Ovary (tissue), 10 donors: ENCODE measurements at places on chromosomes 11 and 22. TPM values are rescaled to one million over a fixed set of nuclear protein-coding genes. Genes with fewer than 3 reads are reported as not detected.

DNA sequence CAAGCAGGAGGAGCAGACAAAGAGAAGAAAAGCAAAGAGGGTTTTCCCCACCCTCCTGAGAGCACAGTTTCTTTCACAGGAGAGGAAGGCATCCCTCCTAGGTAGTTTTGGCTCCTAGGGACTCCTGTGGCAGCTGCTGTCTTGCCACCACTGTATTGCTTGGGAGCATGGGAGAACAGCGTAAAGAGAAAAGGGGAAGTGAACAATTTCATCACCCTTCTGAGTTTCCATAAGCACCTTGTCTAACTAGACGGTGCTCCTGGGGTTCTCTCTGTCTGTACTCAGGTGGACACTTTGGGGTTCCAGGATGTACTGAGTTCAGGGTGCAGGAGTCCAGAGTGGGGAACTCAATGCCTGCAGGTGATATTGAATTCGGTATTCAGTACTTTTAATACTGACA is 1430.5 kb downstream of the TBC1D22A start:
- no peak for DNase-seq

DNA sequence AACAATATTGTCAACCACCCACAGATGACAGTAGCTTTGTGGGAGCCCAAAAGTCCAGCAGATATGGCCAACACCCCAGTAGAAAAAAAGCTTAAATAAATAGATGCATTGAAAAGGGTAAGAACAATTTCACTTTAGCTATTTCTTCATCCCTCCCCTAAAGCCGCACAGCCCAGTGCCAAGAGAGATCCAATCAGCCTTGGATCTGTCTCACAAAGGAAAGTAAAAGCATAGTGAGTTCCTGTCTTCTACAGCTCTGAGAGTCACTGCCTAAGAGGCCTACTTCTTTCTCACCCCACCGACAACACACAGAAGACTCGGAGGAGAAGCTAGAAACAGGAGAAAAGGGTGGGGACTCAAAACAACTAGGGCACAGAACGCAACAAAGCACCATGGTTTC is 196.4 kb downstream of the SBF2 start:
- DNase-seq = no peak

- no peak for DNase-seq
These were observed 35.3 kb downstream of the DGCR2 start for GRCh38 chr22:19086896-19087295.

- no peak for DNase-seq
These were observed 19.3 kb downstream of the IL10RA start for GRCh38 chr11:118005224-118006152.

MN1 gene
- 12.8 TPM for total RNA-seq

GRCh38 chr11:72589802-72590761 is 84.1 kb downstream of the PDE2A start:
- DNase-seq = peak; percentile 63

SLC22A6 gene
- total RNA-seq = not detected

PPP6R2 gene
- 30.4 TPM for total RNA-seq

DNA sequence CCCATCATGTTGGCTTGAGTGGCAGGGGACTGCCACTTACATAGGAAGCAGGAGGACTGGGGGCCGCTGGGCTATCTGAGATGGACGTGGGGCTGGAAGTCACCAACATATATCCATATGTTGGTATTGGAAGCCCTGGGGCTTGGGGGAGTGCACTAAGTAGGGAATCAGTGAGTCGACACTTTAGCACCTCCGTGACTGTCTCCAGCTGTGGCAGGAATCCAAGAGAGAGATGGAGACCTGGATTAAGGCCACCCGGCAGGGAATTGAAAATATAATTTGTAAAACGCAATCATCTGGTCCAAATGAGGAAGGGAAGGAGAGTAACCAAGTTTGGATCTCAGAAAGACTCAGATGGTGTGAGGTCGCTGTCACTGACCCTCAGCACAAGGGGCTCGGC is 68.4 kb downstream of the ELFN2 start:
- no peak for DNase-seq

- no peak for DNase-seq
These were observed 4.1 kb upstream of the CHRM1 start for GRCh38 chr11:62925308-62925707.

HORMAD2 gene
- total RNA-seq = not detected

DNA sequence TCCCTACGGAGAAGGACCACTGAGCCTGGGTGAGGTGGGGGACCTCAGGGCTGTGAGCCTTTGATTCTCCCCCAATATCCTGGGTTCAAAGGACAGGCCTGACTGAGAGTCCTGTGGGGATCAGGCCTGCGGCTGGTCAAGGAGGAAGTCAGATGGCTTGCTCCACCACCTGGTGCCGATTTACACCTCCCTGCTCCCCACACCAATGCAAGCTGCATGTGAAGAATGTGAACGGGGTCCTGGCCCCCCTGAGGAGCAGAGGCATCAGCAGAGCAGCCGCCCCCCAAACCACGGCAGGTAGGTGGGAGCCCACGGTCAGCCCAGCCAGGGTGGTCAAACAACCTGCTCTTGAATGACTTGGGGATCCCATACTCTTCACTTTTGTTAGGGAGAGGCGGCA is 6.7 kb downstream of the ADAMTS8 start:
- no peak for DNase-seq

CFAP300 gene
- 7.5 TPM for total RNA-seq

TRPC6 gene
- total RNA-seq = 0.71 TPM

CERK gene
- 47.4 TPM for total RNA-seq

BDNF gene
- total RNA-seq = 0.48 TPM

GRCh38 chr11:45513821-45514340 is 151.5 kb downstream of the CHST1 start:
- DNase-seq = no peak

UEVLD gene
- total RNA-seq = 14.9 TPM

- peak; percentile 83 for DNase-seq
These were observed at the start of gene PDGFD for GRCh38 chr11:104164028-104164520. Gene PDGFD (minus strand): TSS chr11:104164147.

GRCh38 chr11:18633256-18634139 is 644 bp downstream of the SPTY2D1 start:
- no peak for DNase-seq

- no peak for DNase-seq
These were observed 117.0 kb downstream of the ME3 start for GRCh38 chr11:86555401-86555800.

DNA sequence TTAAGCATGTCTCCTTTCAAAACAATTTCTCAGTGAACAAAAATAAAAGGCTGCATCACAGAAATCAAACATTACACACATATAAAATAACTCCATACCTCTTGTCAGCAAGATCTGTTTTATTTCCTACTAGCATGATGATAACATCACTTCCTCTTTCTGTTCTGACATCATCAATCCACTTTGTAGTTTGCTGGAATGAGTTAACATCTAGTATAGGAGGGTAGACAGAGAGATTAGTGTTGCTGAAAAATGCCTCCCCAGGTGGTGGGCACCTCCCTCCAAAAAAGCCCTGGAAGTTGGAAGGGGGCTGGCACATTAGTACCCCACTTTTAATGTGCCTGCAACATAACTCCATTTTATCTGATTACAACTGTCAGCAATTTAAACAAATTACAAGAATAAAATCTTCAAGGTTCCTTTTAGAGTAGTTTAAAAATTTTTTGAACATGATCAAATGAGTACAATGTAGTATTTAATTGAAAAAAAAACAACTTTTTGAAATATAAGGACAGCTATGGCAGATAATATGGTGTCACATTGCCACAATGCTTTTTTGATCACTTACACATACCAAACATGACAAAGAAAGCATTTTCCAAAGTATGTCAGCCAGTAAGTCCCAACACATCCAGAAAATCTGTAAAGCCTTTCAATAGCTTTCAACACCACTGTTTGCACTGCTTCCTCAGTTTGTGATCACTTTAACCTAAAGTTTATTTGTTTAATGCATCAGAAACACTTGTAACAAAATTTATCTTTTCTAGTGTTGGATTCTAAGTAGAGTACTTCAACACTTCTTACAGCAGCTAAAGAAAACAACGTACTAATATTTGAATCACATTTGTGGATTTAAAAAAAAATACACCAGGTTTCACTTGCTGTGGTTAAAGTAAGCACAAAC is 44.5 kb downstream of the RAB6A start:
- no peak for DNase-seq

- DNase-seq = no peak
These were observed 9.6 kb upstream of the CD248 start for GRCh38 chr11:66326261-66327111.

SCT gene
- not detected for total RNA-seq

GRCh38 chr22:50119768-50120251 is 30.0 kb downstream of the MOV10L1 start:
- peak; percentile 74 for DNase-seq

GRCh38 chr11:100573911-100574513 is 113.1 kb upstream of the ARHGAP42 start:
- DNase-seq = no peak

DNA sequence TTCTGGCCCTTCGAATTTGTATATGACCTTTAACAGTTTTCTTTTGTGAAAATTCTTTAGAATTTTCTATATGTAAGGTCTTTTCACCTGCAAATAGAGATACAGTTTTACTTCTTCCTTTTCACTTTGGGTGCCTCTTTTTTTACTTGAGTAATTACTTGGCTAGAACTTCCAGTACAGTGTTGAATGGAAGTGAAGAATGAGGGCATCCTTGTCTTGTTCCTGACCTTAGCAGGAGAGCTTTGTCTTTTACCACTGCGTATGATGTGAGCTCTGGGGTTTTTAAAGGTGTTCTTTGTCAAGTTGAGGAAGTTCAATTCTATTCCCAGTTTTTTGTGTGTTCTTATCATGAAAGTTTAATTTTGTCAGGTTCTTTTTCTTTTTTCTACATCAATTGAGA is 21.6 kb downstream of the ZFP91 start:
- DNase-seq = no peak

DNA sequence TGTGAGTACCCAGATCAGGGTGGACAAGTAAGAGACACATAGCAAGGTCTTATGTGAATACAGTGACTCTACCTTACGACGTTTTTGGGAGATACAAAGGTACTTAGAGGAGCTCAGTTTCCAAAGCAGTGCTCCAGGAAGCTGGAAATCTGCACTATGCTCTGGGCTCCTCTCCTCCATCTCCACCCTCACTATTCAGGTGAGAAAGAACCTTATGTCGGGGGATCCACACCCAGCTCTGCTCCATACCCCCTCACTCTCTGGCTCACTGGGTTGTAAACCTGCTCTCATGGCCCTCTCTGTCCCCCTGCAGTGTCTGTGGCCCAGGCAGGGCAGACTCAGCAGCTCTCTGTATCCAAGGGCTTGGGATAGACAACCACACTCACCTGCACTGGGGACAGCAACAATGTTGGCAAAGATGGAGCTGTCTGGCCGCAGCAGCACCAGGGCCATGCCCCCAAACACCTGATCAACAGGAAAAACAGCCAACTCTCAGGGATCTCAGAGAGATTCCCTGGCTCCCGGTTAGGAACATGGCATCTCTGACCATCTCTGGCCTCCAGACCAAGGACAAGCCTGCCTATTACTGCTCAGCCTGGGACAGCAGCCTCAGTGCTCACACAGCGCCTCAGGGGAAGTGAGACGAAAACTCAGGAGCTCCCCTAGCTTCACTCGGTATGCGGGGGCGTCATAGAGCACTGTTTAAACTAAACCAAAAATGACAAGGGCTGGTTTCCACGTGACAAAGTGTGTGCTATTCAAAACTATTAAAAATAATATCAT is 60.9 kb upstream of the TOP3B start:
- no peak for DNase-seq

DNA sequence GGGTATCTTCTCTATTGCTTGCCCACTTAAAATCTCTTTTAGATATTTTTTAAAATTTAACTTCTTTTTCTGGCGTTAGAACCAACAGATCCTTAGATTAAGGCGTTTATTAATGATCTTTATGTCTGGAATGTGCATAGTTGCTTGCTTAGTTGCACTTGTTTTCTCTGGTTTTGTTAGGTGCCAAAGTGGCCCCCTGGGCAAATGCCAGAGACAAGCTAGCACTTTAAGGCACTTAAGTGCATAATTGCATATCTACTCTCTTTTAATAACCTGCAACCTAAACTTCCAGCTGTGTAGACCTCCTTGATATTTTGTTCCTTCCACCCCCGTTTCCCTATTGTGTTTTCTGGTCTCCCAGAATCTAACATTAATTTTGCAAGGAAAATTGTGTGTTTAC is 3.3 kb downstream of the RBM4 start:
- DNase-seq = no peak

GRCh38 chr11:8086001-8086479 is 5.0 kb downstream of the TUB start:
- no peak for DNase-seq

TEX12 gene
- total RNA-seq = 0.76 TPM

- DNase-seq = peak; percentile 75
These were observed 4.7 kb downstream of the KLHL35 start for GRCh38 chr11:75428281-75428724.
